ENCODE measurements at places on chromosomes 12 and 14.

DNA sequence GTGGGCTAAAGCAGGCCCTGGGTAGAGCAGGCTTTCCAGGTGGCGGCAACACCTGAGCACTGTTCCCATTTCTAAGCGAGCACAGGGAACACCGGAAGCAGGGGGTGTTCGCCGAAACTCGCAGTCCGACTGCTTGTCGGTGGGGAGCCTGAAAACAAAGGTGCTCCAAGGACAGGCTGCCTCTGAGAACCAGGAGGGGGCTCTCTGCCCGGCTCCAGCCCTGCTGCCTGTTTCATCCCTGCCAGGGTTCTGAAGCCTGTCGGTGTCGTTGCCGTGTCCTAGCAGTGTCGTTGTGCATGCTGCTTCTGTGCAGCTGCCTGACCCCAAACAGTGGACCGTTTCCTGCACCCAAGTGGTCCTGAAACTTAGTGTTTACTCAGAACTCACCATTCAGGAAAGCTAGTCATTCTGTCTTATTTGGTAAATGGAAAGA is 21.8 kb downstream of the CCNK start:
- DNase-seq, result no peak

DNA sequence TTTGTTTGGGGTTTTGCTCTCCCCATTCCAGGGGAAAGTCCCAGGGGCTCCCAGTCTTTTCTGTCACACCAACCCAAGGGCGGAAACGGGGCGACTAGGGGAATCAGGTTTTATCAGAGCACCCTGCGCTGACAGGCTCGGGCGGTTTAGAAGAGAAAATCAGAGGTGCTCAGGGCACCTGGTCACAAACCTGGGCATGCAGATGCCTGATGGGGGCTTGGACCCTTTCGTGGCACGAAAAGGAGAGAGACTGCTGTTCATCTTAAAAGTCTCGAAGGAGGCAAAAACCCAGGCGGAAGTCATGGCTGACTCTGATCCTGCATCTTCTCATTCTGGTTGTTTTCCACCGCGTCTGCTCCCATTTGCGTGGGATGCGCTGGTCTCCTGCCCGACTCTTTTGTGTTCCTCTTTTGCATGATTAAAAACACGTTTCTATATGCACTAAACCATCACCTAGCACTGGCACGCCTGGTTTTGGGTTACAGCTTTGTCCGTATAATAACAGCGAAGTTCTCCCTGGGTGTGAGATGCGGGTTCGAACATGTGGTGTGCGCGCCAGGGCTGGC is 13.2 kb downstream of the OTX2 start:
- DNase-seq, result no peak

DNA sequence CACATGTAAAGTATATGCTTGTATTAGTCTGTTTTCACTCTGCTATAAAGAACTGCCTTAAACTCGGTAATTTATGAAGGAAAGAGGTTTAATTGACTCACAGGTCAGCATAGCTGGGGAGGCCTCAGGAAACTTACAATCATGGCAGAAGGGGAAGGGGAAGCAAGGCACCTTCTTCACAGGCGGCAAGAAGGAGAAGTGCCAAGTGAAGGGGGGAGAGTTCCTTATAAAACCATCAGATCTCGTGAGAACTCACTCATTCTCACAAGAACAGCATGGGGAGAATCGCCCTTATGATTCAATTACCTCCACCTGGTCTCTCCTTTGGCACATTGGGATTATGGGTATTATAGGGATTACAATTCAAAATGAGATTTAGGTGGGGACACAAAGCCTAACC is 229.5 kb upstream of the PLXNC1 start:
- DNase-seq, result no peak

- DNase-seq, result no peak
Measured at GRCh38 chr12:88844426-88844825, 264.2 kb upstream of the KITLG start.

- no peak for DNase-seq
Measured at GRCh38 chr12:85310025-85310424, 30.0 kb downstream of the ALX1 start.

- DNase-seq, result no peak
Measured at GRCh38 chr12:108004319-108004718, 124.8 kb upstream of the WSCD2 start.

GRCh38 chr14:50794068-50794645 is 36.8 kb downstream of the NIN start:
- DNase-seq, result no peak

GRCh38 chr14:104795781-104796686 is 486 bp upstream of the AKT1 start:
- no peak for DNase-seq

GRCh38 chr12:122527478-122527944 is 462 bp downstream of the KNTC1 start:
- no peak for DNase-seq

DNA sequence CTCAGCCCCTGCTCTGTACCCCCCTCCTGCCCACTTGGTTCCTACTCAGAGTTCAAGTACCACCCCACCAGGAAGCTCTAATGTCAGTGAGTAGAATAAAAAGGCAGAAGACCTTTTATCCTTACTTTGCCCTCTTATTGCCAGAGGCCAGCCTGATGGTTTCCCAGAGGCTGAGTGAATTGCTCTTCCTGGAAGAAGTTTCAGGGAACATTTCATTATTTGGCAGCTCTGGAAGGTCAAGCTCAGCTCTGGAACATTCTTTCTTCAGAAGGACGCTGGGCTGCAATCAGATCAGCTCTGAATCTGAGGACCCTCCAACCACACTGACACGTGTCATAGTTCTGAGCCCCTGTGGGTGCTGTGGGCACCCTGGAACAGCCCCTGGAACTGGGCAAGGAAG is 188.9 kb downstream of the ETV6 start:
- DNase-seq, result no peak

GRCh38 chr14:74652541-74652940 is 40.5 kb upstream of the LTBP2 start:
- DNase-seq, result no peak

DNA sequence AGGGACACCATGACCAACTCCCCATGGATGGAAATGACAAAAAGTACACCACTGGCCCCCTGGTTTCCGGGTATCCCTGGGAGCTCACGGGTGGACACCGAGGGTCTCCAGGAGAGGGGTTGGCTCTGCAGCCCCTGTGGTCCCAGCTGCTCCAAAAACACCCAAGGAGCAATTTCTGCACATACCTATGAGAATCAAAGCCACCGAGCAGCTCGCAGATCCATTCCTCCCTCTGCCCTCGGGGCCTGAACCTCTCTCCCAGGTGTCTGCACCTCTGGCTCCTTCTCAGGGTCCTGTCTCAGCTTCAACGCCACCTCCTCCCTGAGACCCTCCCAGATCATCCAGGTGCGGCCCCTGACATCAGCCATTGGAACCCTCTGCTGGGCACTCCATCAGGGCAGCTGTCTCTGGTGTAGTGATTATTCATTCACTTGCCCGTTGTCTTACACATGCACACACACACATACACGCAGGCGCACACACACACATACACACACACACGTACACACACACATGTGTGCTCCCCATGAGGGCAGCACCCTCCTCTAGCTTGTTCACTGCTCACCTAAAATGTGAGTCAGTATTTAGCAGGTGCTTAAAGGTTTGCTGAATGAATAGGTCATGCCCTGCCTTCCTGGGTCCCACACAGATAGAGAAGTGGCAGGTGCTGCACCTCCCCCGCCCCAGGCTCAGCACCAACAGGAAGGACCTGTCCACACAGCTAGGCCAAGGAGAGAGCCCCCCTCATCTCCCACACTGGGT is 5.9 kb downstream of the RIMBP2 start:
- no peak for DNase-seq

GRCh38 chr14:92590941-92591340 is 77.4 kb downstream of the RIN3 start:
- no peak for DNase-seq

DNA sequence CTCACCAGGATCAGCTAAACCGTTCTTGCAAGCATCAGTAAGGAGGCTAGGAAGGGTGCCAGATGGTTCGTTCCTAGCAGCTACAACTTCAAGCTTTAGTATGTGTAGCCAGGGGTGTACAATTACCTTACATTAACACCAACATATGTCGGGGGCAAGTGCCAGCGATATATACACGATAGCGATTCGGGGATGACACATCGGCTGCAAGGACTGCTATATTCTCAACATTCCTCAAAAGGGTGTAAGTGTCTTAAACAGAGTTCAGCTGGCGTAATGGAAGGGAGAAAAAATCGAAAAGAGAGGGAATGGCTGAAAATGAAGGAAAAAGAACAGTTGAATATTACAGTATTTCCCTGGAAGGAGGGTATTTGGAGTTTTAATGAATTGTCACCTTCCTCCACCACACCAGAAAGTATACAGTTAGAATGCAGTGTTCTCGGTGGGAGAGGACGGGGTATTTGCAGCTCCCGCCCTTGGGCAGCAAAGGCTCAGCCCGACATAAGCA is 545 bp downstream of the LIMA1 start:
- DNase-seq, result no peak

GRCh38 chr12:28059668-28060067 is 87.1 kb upstream of the PTHLH start:
- DNase-seq, result no peak

Measured in activated naive CD8-positive, alpha-beta T cell treated with anti-CD3 and anti-CD28 coated beads, Interleukin-2, amount 50 U/mL, for 16 hours (primary cell).